ENCODE measurements at places on chromosomes 3 and 15.

- DNase-seq = no peak
These were observed 110.6 kb upstream of the SAMMSON start for GRCh38 chr3:69888943-69889315.

GRCh38 chr15:67361100-67361499, 106.5 kb downstream of the IQCH start:
- no peak for DNase-seq

- DNase-seq = no peak
These were observed 93.8 kb upstream of the ICE2 start for GRCh38 chr15:60572541-60573421.

DNA sequence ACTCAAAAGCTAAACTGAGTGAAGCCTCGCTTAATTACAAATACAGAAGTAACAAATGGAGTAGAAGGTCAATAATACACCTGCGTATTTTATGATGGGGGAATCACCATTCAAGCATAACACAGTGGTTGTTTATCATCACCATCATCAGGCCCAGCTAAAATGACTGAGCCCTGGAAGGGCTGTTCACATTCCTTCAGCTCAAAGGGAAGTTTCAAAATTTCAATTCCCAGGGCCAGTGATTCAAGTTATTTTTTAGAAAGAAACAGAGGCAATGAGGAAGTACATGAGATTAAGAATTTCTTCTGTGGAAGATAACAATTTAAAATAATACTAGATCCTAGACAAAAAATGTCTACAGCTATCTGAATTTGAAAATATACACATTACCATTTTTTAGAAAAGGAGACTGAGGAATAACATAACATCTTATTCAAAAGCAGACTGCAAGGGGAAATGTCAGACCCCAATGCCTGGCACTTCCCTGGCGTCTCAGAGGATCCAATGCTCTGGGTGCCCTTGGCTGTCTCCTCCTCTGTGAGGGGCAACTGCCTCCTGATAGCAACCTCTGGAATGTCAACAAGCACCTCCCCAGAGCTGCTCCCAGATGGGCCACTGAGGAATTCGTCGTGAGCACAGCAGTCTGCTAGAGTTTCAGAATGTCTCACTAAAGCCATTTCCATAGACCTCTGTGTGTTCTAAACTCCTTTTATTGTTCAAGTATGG, 22.8 kb downstream of the EHD4 start:
- DNase-seq = no peak

- DNase-seq = no peak
These were observed 157.3 kb upstream of the CGNL1 start for GRCh38 chr15:57218826-57219576.

DNA sequence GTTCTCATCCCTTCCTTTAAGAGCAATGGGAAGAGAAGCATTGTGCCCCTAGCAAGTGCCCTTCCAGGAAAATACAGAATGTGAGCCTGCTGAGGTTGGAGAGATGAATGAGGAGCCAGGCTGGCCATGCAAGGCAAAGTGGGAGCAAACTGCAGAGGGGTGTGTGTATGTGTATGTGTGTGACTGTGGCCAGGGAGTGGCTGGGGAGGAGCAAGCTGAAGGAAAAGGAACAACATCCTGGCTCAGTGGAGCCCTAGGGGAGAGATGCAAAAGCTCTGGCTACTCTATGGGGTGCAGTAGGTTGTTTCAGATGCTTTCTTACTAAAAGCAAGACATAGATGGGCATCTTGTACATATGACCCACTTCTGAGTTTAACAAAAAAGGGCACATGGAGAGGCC, 20.6 kb downstream of the FOXP1 start:
- no peak for DNase-seq

DNA sequence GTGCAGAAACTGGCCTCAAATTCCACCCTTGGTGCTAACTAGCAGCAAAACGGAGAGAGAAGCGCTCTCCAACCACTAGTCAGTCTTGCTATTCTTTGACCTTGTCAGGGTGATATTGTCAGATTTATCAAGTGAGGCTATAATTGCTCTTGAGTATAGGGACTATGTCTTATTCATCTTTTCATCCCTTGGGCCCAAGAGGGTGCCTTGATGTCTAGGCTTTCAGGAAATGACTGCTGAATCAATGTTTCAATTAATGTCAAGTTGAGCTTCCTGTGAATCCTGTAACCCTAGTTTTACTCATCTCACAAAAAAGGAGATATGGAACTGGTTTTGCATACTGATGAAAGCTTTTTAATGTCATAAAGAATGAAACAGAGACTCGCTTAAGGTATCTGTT, 701.3 kb downstream of the EDEM1 start:
- no peak for DNase-seq

- no peak for DNase-seq
These were observed 28.7 kb upstream of the B3GNT5 start for GRCh38 chr3:183224180-183224970.

DNA sequence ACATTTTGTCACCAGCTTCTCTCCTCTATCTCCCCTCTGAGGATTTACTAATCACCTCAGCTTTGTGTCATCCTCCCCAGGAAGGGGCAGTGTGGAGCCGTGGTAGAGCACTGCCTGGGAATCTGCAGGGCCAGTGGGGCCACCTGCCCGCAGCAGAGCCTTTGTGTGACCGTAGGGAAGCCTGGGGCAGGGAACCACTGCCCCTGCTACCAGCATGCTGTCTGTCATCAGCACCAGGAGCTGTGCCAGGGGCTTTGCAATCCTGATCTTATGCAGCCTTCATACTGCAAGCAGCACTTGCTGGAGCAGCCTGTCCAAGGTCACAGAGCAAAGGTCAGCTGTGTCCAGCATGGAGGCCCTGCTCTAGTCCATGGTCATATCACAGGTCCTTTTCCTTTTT, 170.2 kb upstream of the IL12A start:
- no peak for DNase-seq

DNA sequence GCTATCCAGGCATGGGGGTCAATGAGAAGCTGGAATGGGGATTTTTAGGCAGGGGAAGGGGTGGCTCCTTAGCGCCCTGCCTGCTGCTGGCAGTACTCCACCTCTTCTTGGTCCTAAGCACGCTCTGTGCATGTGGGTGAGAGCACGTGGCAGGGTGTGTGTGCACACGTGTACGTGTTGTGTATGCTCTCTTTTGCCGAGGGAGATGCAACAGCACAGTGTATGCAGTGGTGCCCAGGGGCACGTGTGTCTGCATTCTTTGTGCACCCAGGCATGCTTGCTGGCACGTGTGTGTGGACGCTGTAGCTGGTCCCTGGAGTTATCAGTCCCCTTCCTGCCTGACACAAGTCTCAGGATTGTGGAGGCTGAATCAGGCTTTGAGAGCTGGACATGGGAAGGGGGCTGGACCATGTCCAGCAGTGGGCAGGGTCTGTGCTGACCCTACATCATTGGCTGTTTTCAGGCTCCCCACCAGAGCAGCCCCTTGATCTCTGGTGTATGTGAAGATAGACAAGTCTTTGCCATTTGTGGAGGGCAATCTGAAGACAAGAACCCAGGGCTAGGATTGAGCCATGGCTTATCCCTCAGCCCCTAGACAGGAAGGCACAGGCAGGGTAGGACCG, 1.9 kb upstream of the CAMKV start:
- DNase-seq = no peak

- DNase-seq = no peak
These were observed 218.6 kb downstream of the PDCD6IP start for GRCh38 chr3:34016925-34017587.

GRCh38 chr3:189710620-189711402, 79.6 kb downstream of the TP63 start:
- DNase-seq = no peak

DNA sequence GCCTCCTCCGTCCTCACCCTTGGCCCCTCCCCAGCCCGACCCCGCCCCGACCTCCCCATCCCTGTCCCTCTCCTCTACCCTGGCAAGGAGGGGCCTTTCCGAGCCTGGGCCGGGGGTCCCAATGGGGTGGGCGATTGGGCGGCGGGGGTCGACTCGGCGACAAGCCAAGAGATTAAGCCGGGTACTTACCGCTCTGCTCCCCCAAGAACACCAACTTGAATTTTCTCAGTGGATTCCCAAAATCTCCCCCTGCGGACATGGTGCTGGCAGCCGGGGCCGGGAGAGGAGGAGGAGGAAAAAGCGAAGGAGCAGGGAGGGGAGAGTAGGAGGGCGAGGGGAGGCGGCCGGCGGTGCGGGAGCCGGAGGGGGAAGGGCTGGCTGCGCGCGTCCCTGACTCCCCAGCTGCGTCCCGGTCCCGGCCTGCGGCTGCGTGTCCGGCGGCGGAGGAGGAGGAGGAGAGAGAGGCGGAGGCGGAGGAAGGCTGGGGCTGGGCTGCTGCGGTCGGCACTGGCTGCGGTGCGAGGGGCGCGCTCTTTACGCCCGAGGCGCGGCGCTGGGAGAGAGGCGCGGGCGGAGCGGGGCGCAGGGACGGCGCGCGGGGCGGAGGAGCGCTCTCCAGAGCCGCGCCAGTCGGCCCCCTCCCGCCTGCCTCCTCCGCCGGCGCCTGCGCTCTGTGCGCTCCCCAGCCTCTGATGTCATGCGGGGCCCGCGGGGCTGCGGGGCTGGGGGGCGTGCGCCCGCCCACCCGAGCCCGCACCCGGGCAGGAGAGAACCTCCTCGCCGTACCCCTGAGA, at the start of gene RAB6B:
Gene RAB6B (minus strand): TSS at position 675 of the 794 bp plus-strand sequence. CDS start 416 bp downstream, at position 259.
- DNase-seq = no peak

GRCh38 chr3:14378415-14378814, 24.0 kb upstream of the SLC6A6 start:
- no peak for DNase-seq

DNA sequence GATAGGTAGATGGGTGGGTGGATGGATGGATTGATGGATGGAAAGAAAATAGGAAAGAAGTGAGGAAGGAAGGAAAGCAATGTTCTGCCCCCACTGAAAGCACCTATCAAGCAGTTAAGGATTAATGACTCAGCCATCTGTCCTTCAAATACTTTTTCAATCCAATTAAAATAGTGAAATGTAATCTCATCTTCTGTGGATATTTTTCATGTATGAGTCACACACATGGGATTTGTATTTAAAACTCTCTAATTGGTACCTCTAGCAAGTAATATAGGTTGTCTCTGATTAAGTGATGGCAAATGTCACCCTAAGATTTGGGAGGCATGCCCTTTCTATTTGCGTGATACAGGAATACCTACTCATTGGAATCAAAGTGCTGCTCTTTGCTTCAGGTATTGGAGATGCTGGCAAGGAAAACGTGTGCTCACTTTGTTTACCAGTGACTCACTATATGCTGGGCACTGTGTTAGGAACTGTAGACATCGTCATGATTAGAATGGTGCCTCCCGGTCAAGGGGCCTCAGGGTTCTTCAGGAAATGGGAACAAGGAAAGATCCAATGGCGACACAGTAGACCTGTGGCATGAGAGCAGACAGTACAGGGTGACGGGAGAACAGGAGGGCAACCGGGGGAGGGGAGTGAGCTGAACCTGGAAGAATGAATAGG, 230.1 kb downstream of the CLSTN2 start:
- no peak for DNase-seq

DNA sequence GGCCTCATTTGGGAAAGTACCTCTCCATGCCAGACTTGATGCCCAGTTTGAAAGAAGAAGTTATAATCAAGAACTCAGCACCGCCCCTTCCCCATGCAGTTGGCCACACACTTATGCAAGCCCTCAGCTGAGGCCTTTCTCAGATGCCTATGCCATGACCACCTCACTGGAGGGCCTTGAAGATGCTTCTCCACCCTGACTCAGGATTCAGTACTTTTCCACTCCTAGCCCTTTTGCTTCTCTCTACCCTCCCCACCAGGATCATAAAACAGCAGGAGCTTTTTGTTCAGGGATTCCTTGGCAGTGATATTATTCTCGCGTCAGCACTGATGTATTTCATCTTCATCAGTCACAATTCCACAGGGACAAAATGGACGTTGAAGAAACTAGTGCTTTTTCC, 313.5 kb downstream of the PYDC2 start:
- no peak for DNase-seq

- no peak for DNase-seq
These were observed 6.9 kb downstream of the NEK11 start for GRCh38 chr3:131033480-131034080.

- no peak for DNase-seq
These were observed 26.0 kb downstream of the CYP19A1 start for GRCh38 chr15:51312166-51313073.

DNA sequence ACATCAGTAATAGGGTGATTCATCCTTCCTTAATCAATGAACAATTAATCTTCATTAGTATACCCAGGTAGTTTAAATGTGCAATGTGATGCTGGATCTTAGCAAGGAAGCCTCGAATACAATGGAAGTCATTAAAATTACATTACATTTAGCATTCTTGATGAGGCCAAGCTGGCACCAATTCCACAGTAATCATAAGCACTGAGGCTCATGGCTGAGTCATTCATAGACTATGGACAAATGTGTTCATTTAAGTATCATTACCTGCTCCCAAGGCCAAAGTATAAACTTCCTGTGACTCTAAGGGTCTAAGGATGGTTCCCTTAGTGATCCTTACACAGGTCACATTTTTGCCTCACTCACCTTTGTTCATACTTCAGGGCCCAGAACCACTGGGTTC, 266.4 kb upstream of the CDIN1 start:
- DNase-seq = no peak

GRCh38 chr3:109548192-109548938, 211.0 kb upstream of the DPPA4 start:
- no peak for DNase-seq
